ENCODE measurements at places on chromosomes 12 and 14. TPM values are rescaled to one million over a fixed set of nuclear protein-coding genes. Genes with fewer than 3 reads are reported as not detected.

Gene SOAT2
- 9.7 TPM for total RNA-seq

Gene TRIM9
- total RNA-seq = 2.7 TPM

Gene DAO
- not detected for total RNA-seq

Gene C3AR1
- not detected for total RNA-seq

Gene P2RX2
- not detected for total RNA-seq

Gene CLEC6A
- total RNA-seq = not detected

Gene WSCD2
- total RNA-seq = not detected

Gene PYGL
- total RNA-seq = 80.8 TPM

DNA sequence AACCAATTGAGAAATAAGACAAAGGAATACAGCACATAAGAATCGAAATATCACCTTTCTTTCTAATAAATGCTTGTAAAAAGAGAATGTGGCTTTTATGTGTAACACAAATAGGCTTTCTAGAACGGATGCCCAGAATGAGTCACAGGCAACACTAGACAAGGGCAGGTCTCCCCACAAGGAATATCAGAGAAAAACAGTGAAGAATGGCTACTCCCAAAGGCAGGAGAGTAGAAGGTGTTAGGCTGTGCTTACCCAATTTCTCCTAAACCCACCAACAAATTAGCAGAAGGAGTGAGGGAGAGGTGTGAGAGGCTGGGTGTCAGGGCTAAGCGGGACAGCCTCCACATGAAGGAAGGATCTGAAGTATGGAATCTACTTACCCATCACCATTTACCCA lies 55.2 kb downstream of the GALNT4 start:
- no peak for DNase-seq

GRCh38 chr12:22014783-22015144 lies 31.3 kb upstream of the CMAS start:
- no peak for DNase-seq

DNA sequence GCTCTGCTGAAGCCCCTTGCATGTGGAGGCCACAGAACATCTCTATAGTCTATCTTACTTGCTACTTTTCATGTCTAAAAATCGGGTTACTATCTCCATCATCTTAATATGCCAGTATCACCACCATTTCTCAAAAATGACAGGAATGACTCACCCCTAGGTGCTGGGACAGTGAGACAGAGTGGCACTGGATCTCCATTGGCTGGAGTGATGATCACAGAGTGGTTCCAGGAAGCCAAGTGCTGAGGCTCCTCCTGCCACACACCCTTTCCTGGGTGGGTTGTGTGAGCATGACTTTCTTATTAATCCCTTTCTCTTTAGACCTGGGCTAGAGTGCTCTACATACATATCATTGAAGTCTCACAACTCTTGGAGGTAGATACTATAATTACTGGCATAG lies 3.3 kb upstream of the ASCL1 start:
- no peak for DNase-seq

DNA sequence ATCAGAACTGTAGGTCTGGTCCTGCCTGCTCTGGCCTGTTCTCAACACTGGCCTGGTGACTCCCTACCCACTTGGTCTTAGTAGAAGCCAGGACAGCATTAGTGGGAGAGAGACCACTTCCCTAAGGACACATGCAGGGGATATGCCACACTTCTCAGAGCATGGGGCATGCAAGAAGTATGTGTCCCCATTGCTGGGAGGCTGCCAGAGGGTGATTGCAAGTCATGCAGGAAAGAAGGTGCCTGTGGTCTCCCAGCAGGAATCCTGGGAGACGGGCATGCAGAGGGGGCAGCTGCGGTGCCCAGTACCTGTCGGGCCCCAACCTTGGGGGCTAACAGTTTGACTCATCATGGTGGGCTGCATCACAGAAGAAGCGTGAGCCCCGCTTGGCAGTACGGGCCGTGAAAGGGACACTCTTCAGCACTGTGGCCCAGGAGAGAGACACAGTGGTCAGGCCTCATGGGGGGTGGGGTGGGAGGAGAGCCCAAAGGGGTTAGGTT lies 23.0 kb downstream of the PRPF40B start:
- DNase-seq = no peak

DNA sequence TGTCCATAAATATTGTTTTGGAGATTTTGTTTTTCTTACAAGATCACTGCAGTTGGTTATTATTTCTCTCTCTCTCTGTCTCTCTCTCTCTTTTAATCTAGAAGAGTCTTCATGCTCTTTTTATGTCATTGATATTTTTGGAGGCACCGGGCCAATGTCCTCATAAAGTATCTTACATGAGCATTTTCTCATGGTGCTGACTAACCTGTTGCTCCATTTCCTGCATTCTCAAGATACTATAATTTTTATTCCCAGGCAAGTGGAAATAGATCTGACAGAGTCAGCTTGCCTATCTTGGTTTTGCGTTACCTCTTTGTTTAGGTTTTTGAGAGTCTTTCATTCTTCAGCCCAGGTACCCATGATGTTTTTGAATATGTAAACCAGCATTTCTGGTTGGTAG lies 938.8 kb upstream of the FBXO33 start:
- no peak for DNase-seq

GRCh38 chr12:17878714-17879113 lies 211.3 kb downstream of the RERGL start:
- DNase-seq = no peak

DNA sequence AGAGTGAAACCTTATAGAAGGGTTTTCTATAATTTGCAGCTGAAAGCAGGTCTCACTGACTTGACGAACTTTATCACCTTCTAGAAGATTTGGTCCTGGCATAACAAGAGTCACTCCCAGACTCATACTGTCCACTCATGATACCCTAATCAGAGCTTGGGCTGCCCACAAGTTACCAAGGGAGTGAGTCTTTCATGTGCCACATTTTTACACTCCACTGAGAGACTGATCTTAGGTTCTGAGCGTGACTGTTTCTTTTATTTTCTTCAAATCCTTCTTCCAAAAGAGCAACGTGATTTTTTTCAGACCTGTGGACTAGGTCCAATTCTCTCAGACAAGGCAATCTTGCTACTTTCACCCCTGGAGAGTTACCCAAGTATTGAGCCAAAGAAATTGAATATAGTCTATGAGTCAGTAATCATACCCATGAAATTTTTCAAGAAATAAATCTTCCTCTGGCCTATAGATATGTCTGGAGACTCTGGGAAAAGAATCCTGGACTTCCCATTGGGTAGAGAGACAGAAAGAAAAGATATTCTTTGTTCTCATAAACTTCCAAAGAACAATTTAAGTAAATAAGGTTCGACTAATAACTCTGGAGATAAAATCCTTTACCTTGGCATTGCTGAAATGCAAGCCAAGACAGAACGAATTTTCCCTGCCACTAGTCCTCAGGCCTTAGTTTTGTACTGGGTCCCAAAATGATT lies 26.9 kb downstream of the SIX1 start:
- DNase-seq = no peak

DNA sequence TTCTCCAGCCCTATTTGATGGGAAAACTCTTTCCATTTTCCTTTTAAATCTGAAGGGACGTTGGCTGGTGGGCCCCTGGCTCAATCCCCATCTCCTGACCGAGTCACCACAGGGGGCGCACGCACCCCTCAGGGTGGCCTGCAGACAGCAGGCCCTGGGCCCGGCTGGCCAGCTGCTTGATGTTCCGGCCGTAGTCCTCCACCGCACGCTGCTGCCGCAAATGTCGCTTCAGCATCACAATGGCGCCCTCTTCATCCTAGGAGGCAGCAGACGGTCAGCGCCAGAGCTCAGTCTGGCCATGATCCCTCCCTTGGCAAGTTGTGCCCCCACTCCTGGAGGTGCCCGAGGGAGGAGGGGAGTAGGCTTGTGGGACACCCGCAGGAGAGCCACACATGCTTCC lies 70.0 kb downstream of the PLEKHG3 start:
- DNase-seq = no peak

DNA sequence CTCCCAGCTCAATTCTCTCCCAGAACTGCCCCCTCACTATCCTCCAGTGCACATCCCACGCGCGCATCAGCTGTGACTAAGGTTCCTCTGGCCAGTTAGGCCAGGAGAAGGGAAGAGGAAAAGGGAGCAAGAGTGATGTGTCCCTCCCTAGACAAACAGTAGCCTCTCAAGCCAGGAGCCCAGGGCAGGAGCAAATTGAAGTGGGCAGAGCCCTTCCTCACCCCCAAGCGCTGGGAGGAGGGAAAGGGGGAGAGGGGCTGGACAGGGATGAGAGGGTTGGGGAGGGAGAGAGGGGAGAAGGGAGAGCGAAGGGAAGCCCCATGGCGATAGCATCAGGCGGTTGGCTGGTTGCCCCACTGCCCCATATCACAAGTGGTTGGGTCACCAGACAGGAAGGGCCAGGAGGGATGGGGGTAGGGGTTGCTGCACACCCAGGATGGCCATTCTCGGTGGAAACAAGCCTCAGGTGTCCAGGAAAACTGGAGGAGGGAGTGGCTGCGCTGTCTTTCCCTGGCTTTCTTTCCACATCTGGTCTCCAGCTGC lies 1.1 kb downstream of the CD63 start:
- DNase-seq = no peak

GRCh38 chr14:54893151-54893760 lies 9.4 kb downstream of the GCH1 start:
- DNase-seq = no peak

- DNase-seq = no peak
These were observed 44.3 kb downstream of the IFNG start for GRCh38 chr12:68115281-68115680.

- no peak for DNase-seq
These were observed 4.2 kb upstream of the CDC42BPB start for GRCh38 chr14:103061482-103061976.

DNA sequence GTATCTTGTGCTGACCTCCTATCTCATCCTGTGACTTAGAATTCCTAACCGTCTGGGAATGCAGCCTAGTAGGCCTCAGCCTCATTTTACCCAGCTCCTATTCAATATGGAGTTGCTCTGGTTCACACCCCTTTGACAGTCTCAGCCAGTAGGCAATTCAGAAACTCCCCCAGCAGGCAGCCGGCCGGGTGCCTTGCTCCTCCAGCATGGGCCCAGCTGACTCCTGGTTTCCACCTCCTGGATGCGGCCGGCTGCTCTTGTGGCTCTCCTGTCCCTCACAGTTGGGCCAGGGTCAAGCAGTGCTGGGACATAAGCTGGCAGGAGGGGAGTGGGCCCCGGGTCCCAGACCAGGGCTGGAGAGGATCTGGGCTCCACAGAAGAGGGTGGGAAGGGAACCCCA lies 58.2 kb downstream of the LRRC74A start:
- DNase-seq = no peak

Data from Caco-2 (cell line).